Hepatocyte (in vitro differentiated cells): ENCODE measurements at places on chromosomes 7 and 10. TPM values are rescaled to one million over a fixed set of nuclear protein-coding genes. Genes with fewer than 3 reads are reported as not detected.

The SAMD8 gene
- 26.8 and 29.2 TPM in 2 replicates for total RNA-seq

The RPEL1 gene
- 0.10 TPM in 1 of 2 replicates, not detected in the other for total RNA-seq

The KIN gene
- total RNA-seq, result 11.4 and 25.2 TPM in 2 replicates

The PON1 gene
- total RNA-seq, result 29.2 and 37.4 TPM in 2 replicates

The DDX21 gene
- total RNA-seq, result 55.6 and 55.7 TPM in 2 replicates

The PRKAG2 gene
- 14.0 and 17.8 TPM in 2 replicates for total RNA-seq

The CPA4 gene
- total RNA-seq, result 1.1 and 2.1 TPM in 2 replicates

The TAS2R5 gene
- 4.4 and 5.1 TPM in 2 replicates for total RNA-seq

The RBP3 gene
- total RNA-seq, result 0.53 and 0.56 TPM in 2 replicates
